ENCODE measurements at places on chromosomes 13 and 19.
A peak's percentile ranks its signal among the peaks of the same experiment; 100 is the strongest.

DNA sequence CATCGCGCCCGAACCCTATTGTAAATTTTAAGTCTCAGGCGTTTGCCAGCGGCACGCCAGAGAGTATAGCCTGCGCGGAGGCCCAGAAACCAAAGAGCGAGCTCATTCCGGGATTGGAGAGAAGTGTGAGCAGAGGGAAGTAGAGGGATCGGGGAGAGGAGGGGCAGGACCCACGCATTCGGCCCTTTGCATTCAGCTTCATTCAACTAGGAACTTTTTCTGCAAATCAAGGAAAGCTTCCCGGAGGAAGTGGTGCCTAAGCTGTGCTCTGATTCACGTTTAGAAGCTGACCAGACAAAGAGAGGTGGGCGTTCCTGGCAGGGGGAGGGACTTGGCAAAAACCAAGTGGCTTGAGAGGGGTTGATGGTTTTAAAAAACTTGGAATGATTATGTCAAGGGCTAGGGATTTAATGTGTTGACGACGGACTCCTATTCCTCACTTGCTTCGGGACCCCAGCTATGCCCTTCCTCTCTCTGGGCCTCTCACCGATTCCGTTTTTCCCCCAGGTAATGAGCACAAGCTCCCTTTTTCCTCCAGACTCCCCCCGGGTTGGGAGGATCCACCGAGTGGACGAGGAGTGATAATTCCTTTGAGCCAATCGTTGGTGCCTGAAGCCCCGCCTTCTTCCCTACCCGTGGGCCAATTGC, 811 bp upstream of the PRMT1 start:
- DNase-seq = no peak

DNA sequence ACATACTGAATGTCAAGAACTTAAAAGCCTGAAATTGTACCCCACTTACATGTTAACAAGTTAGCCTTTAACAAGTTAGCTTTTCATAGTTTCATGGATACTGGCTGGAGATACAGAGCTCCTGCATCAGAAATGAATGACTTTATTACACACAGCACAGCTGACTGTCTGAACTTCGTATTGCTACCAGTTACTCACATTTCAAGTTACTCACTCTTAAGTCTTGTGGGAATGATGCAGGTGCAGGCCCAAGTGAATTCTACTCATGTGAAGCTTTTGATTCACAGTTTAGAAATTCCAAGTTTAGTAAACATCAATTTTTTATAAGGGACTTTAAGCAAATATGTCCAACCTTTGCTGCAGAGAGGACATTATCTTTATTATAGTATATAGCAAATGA, 762.2 kb upstream of the PRR20A start:
- DNase-seq = no peak

GRCh38 chr13:75305059-75305458, 176.9 kb downstream of the TBC1D4 start:
- DNase-seq = no peak

- no peak for DNase-seq
Observed at GRCh38 chr19:44604241-44604640, 9.1 kb upstream of the IGSF23 start.

DNA sequence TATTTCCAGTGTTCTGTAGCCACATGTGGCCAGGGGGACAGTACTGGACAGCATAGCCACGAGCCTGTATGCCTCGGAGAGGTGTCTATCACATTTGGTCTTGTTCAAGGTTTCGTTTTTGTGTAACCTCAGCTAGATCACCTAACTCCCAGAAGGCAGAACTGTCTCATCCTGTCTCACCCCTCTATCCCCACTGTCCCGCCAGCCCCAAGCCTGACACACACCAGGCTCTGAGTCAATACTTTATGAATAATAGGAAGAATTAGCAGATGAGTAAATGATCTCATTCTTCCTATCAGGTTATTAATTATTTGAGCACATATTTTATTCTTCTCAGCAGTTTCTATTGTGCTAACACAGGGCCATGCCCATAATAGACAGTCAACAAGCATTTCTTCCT, 132.2 kb downstream of the NUFIP1 start:
- no peak for DNase-seq

DNA sequence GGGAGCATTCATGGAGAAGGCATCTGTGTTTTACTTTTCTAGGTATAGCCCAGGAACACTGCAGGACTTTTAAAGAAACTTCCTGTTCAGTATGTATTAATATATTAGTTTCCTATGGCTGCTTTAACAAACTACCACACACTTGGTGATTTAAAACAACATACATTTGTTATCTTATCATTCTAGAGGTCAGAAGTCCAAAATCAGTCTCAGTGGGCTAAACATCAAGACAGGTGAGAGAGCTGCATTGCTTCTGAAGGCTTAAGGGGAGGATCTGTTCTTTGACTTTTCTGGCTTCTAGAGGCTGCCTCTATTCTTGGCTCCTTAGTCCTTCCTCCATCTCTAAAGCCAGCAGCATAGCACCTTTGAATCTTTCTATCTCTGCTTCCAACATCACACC, 37.6 kb upstream of the DIAPH3 start:
- DNase-seq = no peak

DNA sequence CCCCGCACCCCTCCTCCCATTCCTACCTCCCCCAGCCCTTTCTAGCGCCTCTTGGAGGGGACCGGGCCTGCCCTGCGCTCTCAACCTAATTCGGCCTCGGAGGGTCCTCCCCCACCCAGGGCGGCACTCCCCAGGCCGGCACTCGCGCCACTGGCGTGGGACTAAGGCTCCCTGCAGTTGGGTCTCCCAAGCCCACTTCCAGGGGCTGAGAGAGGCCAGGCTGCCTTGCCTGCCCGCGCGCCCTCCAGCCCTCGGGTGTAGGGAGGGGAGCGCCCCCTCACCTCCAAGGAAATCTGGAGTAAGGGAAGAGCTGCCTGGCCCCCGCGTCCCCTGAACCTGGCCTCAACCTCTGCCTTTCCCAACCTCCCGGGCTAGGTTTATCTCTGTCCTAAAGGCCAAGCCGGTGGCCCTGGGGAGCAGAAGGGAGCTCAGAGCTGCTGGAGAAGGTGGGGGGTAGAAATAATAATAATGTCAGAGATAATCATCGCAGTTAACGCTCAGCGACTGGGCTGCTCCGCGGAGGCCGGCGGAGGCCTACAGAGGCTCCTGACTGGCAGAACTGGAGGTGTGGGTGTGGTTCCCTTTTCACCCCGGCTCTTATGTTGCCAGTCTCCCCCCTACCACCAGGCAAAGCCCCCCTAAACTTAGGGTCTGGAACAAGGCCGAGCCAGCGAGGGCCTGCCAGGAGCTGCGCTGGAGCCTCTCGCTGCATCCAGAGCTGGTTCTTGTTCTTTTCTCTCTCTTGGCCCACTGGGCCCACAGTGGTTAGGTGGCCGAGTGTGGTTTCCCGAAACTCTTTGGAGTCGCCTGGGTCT, 9.6 kb downstream of the ZIC2 start:
- no peak for DNase-seq

GRCh38 chr13:98201984-98202383, 24.9 kb upstream of the RNF113B start:
- no peak for DNase-seq

DNA sequence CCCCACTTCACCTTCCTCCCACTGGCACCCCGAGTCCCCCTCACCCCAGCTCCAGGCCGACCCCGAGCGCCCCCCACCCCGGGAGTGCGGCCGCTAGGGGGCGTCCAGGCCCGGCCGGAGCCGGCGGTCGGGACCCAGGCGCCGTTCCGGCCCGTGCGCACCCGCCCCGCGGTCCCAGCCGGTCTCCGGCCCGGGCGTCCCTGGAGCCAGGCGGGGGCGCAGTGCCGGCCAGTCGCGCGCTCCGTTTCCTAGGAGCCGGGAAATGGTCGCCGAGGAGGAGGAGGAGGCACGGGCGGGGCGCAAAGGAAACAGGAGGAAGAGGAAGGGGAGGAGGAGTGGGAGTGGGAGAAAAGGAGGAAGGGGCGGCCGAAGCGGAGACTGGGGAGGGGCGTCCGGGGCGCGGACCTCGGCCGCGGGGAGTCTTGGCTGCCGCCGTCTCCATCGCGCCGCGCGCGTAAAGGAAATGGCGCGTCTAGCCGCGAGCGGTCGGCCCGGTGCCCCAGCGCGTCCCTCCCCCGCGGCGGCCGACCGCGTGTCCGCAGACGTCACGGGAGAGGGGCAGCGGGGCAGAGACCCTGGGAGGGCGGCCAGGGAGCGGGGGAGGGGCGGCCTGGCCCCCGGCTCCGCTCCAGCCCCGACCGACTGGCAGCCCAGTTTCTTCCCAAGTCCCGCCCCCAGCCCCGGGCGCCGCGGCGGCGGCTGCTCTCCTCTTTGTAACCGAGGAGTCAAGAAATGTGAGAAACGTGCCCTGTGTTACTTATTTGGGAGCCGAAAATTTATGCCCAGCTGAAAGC, 1.1 kb upstream of the KCTD15 start:
- DNase-seq = peak; percentile 80

- no peak for DNase-seq
Observed at GRCh38 chr19:45468803-45469131, 971 bp downstream of the FOSB start.

DNA sequence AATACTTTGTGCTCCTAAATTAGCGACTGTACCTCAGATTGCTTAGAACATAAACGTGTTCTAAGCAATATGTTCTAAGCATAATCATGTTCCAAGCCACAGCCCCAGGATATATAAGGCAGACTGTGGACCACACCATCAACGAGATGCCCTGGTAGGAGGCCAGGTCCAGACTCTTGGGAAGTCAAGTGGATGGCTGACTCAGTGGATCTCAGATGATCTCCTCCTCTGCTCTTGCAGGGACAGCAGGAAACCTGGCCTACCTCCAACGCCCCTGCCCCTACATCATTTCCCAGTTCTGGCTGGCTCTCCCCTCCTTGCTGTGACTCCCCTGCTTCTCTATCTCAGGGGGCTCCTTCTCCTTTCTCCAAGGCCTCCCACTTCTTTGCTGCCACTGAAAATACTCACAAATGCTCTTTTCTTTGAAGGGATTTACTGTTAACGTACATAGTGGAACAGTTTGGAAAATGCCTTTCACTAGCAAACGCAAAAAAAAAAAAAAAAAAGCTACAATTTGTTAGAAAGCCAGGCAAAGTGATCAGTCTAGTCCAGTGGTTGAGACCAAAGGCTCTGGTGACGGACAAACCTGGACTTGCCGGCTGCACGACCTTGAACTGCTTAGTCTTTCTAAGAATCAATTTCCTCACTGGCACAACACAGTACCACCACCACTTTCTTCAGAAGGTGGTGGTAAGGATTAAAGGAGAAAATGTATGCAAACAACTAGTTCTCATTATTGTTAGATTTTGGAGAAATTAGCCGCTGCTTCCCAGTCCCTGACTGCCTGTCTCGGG, 3.0 kb downstream of the TMTC4 start:
- no peak for DNase-seq

DNA sequence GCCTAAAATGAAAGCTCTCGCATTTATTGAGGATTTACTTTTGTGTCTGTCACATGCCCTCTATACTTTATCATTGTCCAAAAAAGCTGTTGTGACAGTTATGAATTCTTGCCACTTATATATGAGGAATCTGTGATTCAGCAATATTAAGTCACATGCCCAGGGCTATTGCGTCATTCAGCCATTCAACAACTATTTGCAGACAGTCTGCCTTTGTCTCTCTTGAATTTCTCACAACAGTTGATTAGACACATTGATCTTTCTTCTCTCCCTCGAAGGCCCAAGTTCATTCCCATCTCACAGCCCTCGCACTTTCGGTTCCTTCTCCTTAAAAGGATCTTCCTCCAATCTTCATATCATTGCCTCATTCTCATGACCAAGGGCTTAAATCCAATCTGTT, 342.6 kb downstream of the MZT1 start:
- DNase-seq = no peak

DNA sequence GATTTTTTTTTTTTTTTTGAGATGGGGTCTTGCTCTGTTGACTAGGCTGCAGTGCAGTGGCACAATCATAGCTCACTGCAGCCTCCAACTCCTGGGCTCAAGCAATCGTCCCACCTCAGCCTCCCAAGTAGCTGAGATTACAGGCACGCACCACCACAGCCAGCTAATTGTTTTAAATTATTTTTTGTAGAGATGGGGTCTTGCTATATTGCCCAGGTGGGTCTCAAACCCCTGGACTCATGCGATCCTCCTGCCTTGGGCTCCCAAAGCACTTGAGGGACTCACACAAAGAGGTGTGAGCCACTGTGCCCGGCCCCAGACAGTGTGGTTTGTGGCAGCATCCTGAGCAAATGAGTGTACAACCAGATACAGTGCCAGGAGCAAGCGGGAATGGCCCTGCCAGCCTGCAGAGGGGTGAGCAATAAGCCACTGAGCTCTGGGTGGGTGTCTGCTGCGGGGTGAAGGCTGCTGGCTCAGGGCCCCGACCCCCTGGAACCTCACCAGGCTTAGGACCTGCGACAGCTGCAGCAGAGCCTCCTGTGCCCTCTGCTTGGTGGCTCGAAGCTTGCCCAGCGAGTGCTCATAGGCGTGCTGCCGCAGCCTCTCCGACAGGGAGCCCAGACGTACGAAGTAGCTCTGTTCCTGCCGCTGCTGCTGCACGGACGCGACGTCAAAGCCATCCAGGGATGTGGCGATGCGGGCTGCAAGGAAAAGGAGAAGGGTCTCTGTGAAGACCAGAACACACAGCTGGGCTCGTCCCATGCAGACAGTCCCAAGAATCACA, 15.9 kb upstream of the TICAM1 start:
- DNase-seq = no peak

DNA sequence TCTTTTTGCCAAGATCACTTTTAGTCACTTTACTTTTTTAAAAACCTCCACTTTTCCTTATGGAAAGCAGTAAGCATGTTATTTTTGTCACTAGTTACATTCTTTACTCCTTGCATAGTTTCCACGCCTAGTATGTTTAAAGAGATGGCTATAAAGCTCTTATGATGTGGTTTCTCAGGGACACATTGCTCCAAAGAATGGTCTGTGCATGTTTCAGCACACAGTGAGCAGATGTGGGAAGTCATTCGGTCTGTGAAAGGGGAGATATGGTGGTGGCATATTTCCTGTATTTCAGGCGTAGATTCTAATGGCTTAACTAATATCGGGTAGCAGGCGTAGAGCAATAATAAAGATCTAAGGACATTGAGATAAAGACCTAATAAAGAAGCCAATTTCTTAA, 180.7 kb downstream of the SLITRK6 start:
- DNase-seq = no peak

- DNase-seq = no peak
Observed at GRCh38 chr19:21878646-21879045, 42.7 kb upstream of the ZNF43 start.

DNA sequence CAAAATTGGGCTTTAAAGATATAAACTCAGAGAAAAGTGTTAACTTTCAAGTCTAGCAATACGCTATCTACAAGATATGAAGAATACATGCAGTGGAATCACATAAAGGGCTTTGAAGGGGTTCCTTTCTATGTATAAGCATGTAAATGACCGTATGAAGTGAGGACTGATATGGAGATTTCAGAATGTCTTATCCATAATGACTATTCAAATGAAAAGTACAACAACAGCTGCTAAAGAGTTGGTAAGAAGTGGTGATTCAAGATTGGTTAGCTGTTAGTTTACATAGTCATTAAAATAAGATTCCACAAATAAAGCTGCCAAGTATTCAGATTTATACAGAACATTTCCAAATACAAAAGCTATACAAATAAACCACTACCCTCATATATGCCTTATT, 153.4 kb upstream of the STARD13 start:
- no peak for DNase-seq

Measured in left renal pelvis (tissue), 4 donors.